Panc1 (cell line): ENCODE measurements at places on chromosomes 3 and 15.

GRCh38 chr15:90819850-90820249 is 48.5 kb upstream of the FURIN start:
- H3K36me3 ChIP-seq = no peaks in the 10 kb centered on the region
- no peak for DNase-seq
- H3K4me1 ChIP-seq = no peaks in the 10 kb centered on the region; the same call in 1 of the 2 replicates
- H3K4me3 ChIP-seq = no peak overlapping the region

- no peak overlapping the region for H3K4me3 ChIP-seq
- no peak for DNase-seq
- H3K36me3 ChIP-seq = no peaks in the 10 kb centered on the region
- peaks cover 4% of the 10 kb centered on the region for H3K4me1 ChIP-seq
Observed at GRCh38 chr3:45182915-45183871, 37.0 kb upstream of the CDCP1 start.

- H3K27ac ChIP-seq = no peak overlapping the region
- no peak overlapping the region for H3K4me3 ChIP-seq
- H3K4me1 ChIP-seq = no peaks in the 10 kb centered on the region
- no peak for DNase-seq
Observed at GRCh38 chr3:112379020-112379690, 46.2 kb downstream of the CD200 start.

DNA sequence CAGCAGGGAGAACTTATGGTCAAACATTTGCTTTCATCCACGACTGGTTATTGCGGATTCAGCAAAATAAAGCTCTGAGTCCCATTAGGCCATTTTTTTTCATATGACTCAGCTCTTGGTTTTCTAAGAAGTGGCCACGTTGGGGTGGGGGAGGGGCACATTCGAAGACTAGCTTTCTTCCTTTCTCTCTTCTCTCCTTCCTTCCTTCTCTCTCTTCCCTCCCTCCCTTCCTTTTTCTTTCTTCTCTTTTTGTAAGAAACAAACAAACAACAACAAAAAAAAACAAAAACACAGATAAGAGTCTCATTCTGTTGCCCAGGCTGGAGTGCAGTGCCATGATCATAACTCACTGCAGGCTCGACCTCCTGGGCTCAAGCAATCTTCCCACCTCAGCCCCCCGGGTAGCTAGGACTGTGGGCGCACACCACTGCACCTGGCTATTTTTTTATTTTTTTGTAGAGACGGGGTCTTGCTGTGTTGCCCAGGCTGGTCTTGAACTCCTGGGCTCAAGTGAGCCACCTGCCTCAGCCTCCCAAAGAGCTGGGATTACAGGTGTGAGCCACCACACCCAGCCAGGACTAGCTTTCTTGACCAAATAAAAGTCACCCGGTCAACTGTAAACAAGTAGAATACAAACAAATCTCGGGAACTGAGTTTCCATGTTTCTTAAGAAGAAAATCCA is 41.6 kb downstream of the ABCC5 start:
- no peaks in the 10 kb centered on the region for H3K4me1 ChIP-seq
- no peaks in the 10 kb centered on the region for H3K27me3 ChIP-seq
- no peaks in the 10 kb centered on the region for H3K36me3 ChIP-seq
- no peak for DNase-seq
- H3K27ac ChIP-seq = no peak overlapping the region

GRCh38 chr3:70608434-70608833 is 296.0 kb upstream of the MDFIC2 start:
- no peaks in the 10 kb centered on the region; the same call in 1 of the 2 replicates for H3K36me3 ChIP-seq
- H3K27ac ChIP-seq = no peak overlapping the region
- no peaks in the 10 kb centered on the region for H3K4me1 ChIP-seq
- H3K4me3 ChIP-seq = no peak overlapping the region
- no peak for DNase-seq
- H3K27me3 ChIP-seq = no peaks in the 10 kb centered on the region

DNA sequence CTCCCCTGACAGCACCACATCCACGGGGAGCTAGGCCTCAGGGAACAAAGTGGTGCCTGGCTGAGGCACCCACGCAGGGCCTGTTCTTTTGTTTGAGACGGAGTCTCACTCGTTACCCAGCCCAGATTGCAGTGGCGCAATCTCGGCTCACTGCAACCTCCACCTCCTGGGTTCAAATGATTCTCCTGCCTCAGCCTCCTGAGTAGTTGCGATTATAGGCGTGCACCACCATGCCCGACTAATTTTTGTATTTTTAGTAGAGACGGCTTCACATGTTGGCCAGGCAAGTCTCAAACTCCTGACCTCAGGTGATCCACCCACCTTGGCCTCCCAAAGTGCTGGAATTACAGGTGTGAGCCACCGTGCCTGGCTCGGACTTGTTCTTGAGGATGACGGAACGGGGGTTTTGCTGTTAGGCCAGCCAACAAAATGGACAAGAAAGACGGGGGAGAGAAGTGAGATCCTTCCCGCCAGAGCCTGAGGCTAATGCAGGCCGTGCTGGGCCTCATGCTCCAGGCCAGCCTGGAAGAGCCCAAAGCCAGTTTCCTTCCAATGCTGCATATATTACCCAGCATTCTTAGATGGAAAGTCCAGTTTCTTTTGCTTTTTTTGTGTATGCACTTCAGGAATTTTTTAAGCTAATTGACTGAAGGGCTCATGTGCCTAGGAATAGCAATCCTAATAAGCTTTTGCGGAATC is 28.1 kb upstream of the FURIN start:
- no peak overlapping the region for H3K27ac ChIP-seq
- DNase-seq = no peak
- peaks cover 3% of the 10 kb centered on the region for H3K4me1 ChIP-seq
- no peak overlapping the region for H3K4me3 ChIP-seq
- H3K36me3 ChIP-seq = no peaks in the 10 kb centered on the region

DNA sequence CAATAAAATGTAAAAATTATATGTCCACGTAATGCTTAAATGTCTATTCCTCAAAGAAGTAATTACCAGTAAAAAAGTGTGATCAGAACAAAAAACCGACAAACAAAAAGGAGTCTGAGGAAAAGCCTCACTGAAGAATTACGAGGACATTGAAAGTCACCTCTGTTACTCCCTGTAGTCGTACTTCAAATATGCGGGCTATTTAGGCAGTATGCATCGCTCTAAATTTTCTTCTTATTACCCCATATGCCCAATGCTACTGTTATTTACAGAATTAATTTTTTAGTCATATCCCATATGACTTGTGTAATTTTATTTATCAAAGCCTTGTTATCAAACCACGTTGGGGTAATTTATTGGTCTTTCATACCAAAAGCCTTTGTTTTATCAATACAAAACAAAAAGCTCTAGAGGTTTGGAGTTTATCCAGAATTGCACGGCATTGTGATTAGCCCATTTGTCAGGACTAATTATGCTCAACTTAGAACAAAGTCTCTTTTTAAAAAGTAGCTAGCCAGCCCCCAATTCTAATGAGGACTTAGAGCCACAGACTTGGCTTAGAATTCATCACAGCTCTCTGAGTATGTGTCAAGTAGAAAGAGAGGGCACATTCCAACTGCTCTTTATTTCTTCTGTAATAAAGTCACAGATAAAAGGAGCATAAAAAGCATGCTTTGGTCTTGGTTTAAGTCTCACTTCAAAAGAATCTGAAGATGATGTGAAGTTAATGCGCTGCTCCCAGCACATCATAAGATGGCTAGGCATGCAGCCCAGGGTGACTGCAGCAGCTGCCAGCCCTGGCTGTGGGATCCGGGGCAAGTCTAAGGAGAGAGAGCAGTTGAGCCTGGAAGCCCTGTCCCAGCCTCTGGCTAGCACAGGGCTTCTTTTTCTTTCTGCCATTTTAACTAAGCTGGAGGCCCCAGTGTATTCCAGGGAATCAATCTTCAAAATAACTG is 521.0 kb downstream of the GABRG3 start:
- no peak overlapping the region for H3K4me3 ChIP-seq
- DNase-seq = no peak
- H3K27me3 ChIP-seq = no peaks in the 10 kb centered on the region
- no peaks in the 10 kb centered on the region for H3K4me1 ChIP-seq

DNA sequence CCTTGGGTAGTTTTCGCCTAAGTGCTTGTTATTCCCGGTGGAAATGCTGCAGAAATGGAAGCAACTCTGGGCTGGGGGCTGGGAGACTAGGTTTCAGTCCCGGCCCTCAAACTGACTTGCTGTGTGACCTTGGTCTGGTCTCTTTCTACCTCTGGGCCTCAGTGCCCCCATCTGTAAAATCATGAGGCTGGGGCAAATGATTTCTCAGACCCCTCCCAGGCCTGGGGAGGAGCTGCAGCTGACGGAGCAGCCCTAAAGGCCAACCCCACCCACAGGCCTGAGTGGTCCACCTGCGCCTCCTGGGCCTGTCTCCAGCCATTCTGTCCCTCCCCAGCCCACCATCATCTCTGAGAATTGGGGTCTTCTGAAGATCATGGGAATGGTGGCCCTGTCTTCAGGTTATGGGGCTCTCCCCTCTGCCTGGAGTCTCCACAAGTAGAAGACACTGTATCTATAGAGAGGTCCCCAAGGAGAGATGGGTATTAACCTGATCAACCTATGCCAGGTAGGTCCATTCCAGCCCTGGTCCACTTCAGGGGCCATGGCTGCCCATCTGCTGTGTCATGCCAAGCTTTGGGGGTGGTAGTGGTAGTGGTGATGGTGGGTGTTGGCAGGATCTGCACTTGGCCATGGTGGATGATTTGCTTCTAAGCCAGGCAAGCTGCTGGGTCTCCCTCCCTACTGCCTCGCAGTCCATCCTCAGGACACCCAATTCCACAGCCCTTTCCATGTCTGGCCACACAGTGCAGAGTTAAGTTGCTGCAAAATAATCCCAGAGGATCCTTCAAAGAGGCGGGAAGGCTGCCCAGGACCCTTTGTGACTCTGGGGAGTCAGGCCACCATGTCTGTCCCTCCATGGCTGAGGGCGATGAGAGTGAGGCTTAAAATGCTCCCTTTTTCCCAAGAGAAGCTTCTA is 46.0 kb downstream of the ITGA11 start:
- no peak overlapping the region for H3K4me3 ChIP-seq
- H3K36me3 ChIP-seq = no peaks in the 10 kb centered on the region
- H3K4me1 ChIP-seq = no peaks in the 10 kb centered on the region
- 0 out of 2 replicates have a peak, but pooled peaks cover 2% of the 10 kb centered on the region for H3K27me3 ChIP-seq

GRCh38 chr3:157104928-157105652 is 54.9 kb downstream of the CCNL1 start:
- H3K27ac ChIP-seq = no peak overlapping the region
- no peak overlapping the region for H3K4me3 ChIP-seq
- H3K36me3 ChIP-seq = no peaks in the 10 kb centered on the region
- DNase-seq = no peak

DNA sequence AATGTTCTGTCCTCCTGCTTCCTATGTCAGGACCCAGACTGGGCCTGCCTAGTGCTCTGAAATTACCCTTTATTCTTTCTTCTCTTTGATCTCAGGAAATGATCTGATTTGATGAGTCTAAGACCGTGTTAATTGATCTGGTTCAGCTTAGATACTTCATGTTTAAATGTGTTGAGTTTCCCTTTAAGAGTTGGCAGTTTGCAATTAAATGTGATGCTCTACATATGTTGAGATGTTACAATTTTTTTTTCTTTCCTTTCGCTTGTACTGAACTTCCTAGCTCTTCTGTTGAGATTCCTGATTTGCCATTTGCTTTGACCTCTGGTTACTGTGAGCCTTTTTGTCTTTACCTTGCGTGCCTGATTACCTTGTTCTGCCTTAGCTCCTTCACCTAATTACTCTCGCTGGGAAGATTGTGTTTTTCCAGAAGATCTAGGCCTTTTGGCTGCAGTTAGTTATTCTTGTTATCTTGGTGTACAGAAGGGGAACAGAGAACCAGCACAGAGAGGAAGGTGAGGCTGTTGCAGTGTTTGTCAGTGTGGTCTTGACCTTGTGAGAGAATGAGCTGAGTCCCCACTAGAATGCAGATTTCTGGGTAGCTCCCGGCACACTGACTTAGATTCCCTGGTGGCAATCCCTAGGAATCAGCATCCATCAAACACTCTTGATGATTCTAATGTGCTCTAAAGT is 203.6 kb downstream of the EDEM1 start:
- no peak overlapping the region for H3K27ac ChIP-seq

- H3K27ac ChIP-seq = no peak overlapping the region
- no peak overlapping the region for H3K4me3 ChIP-seq
- H3K27me3 ChIP-seq = no peaks in the 10 kb centered on the region
- DNase-seq = no peak
Observed at GRCh38 chr3:102532901-102533300, 98.1 kb downstream of the ZPLD1 start.

- no peak overlapping the region for H3K27ac ChIP-seq
- no peaks in the 10 kb centered on the region for H3K27me3 ChIP-seq
- no peak for DNase-seq
- no peak overlapping the region for H3K4me3 ChIP-seq
Observed at GRCh38 chr3:16937326-16937845, 52.6 kb downstream of the PLCL2 start.

GRCh38 chr3:37500518-37500917 is 326.1 kb upstream of the LRRFIP2 start:
- no peaks in the 10 kb centered on the region for H3K4me1 ChIP-seq
- DNase-seq = no peak
- no peak overlapping the region for H3K27ac ChIP-seq
- no peaks in the 10 kb centered on the region for H3K36me3 ChIP-seq
- no peaks in the 10 kb centered on the region; the same call in 1 of the 2 replicates for H3K27me3 ChIP-seq
- H3K4me3 ChIP-seq = no peak overlapping the region

DNA sequence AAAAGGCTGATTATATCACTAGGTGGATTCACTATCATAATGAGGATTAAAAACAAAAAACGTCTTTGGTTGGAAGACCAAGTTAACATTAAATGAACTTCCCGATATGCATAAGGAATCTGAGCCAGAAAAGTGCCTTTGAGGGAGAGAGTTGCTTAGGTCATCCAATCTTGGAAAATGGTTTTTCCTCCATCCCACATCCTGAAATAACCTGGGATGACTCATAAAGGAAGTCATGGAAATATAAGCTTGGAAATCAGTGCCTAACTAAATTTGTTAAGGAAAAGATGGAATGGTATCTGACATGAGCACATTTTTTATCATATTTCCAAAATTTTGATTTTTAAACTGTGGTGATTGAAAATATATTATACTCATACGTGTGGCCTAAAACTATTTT is 66.0 kb downstream of the KBTBD8 start:
- H3K4me3 ChIP-seq = no peak overlapping the region
- H3K4me1 ChIP-seq = no peaks in the 10 kb centered on the region

DNA sequence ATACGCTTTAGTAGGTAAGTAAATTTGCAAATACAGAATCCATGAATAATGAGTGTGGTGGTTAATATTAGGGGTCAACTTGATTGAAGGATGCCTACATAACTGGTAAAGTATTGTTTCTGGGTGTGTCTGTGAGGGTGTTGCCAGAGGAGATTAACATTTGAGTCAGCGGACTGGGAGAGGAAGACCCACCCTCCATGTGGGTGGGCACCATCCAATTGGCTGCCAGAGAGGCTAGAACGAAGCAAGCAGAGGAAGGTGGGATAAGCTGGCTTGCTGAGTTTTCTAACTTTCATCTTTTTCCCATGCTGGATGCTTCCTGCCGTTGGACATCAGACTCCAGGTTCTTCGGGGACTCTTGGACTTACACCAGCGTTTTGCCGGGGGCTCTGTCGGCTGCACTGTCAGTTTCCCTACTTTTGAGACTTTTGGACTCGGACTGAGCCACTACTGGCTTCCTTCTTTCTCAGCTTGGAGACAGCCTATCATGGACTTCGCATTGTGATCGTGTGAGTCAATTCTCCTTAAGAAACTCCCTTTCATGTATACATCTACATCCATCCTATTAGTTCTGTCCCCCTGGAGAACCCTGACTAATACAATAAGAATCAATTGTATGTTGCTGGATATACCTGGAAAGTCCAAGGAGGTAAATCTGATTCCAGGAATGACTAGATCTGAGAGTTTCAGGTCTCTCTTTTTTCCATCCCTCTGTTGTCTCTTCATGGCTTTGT is 25.8 kb upstream of the NEDD4 start:
- H3K27ac ChIP-seq = no peak overlapping the region
- no peaks in the 10 kb centered on the region for H3K27me3 ChIP-seq
- DNase-seq = no peak
- H3K4me3 ChIP-seq = no peak overlapping the region; the same call in 1 of the 2 replicates
